ENCODE measurements at places on chromosomes 1 and 21. TPM values are rescaled to one million over a fixed set of nuclear protein-coding genes. Genes with fewer than 3 reads are reported as not detected.

PPFIA4 gene
- total RNA-seq, result 2.7 TPM

DNA sequence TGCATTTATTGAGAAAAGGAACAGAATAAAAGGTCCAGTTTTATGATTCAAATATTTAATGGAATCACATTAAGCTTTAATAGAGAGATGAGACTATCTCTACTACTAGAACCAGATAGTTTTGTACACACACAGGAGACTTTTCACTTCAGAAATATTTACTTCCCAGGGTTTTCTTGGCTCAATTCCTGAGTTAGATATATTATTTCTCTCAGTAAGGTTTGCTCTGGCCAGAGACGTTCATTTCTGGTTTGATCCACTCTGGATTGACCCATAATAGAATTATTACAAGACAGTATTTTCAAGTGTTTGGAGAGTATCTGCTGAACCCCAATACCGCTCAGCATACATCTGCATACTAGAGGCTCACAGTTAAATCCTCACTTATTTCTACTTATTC lies 1.3 kb upstream of the RCOR3 start:
- DNase-seq, result no peak

GRCh38 chr1:88104236-88104635 lies 579.8 kb upstream of the PKN2 start:
- DNase-seq, result no peak

DNA sequence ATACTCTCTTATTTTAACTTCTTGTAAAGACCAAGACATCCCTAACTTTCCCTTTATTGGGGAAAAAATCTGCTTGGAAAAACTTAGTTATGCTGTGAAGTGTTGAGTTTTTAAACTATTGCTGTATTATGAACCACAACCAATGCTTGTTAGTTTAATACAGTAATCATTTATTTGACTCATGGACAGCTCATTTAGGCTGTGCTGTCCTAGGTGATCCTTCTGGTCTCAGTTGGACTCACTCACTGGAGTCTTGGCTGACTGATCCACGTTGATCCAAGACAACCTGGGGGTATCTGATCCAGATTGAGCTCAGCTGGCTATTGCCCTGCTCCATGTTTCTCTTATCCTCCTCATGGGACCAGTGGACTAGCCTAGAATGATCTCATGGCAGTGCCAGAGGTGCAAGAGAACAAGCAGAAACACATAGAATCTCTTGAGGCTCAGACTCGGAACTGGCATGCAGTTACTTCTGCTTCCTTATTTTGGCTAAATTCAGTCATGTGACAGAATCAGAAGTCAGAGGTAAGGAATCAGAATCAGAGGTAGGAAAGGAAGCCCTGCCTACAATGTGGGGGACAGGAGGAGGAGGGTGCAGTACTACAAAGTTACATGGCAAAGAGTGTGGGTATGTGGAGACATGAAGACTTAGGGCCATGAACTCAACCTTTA lies 156.5 kb downstream of the FGGY start:
- no peak for DNase-seq

- no peak for DNase-seq
Observed at GRCh38 chr1:57160594-57160993, 194.8 kb upstream of the C8B start.

EXO1 gene
- 66.3 TPM for total RNA-seq

KLF17 gene
- not detected for total RNA-seq

DNA sequence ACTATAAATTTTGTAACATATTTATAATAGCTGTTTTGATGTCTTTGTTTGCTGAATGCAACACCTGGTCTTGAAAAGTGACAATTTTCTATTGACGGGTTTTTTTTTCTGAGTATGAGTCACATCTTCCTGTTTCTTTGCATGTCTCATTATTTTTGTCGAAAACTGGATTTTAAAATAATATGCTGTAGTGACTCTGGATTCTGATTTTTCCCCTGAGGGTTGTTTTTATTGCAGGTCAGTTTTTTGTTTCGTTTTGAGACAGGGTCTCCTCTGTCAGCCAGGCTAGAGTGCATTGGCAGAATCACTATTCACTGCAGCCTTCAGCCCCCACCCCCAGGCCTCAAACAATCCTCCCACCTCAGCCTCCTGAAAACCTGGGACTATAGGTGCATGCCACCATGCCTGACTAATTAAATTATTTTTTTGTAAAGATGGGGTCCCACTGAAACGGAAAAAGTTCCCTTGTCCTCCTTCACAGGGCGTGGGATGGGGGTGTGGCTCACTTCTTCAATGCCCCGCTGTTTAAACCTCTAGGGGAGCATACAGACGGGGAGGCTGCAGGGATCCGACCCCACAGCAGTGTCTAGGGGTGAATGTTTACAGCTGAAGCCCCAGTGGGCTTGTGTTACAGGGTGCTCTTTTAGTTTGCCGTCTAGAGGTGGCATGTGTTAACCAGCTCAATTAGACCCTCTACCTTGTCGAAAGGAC lies 11.3 kb upstream of the PPIE start:
- DNase-seq, result no peak

KIF17 gene
- total RNA-seq, result 0.74 TPM

DNA sequence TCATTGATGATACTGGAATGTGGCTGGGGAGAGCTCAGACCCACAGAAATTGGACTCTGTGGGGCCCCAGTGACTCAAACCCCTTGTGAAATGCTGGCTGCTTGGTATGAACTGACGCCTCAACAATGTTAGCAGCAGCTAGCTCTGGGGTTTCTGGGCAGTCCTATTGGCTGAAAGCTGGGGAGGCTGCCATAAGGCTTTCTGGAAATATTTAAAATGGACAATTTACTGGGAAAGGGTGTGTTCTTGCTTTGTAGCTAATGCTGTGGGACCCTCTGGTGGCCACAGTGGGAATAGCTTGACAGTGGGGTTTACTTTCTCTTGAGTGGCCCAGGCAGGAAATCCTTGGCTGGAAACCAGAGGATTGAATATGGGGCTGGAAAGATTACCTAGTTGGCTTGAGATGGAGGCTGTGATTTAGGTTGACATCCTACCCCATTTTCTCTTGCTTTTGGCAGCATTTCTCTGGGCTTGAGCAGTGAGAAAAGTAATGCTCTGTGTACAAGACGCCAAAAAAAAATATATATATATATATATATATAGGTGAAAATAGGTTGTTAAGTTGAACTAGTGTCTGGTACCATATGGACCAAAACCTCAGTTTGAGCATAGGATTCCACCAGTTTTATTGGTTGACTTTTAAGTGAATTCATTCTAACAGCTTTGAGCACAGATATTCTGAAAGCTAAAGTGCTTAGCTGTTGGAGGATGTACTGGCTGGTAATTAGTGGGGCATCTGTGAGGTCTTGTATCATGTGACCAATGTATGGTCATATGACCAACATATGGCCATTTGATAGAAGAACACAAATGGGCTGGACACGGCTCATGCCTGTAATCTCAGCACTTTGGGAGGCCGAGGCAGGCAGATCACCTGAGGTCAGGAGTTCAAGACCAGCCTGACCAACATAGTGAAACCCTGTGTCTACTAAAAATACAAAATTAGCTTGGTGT lies 8.2 kb upstream of the S100A10 start:
- peak; percentile 68 for DNase-seq

RASSF5 gene
- 30.0 TPM for total RNA-seq

HES5 gene
- total RNA-seq, result not detected

DNA sequence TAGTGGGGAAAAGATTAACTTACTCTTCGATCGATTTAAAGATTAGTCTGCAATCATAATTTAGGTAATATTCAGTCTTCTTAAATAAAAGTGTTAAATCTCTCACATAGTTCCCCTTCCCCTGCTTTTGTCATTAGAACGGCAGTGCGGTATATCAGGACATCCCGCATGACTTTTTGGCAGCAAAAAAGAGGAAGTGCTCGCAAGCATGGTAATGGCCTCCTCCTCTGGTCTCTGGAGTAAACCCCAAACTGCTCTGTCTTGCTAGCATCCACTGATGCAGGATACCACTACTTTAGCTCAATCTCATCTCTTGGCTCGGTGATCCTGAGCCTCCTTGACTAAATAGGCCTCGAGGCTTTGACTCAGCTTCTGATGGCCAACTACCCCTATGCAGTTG lies 78.7 kb upstream of the VAV3 start:
- peak; percentile 61 for DNase-seq

GRCh38 chr1:206706298-206706791 lies 21.6 kb downstream of the MAPKAPK2 start:
- DNase-seq, result no peak

SMIM1 gene
- total RNA-seq, result 3.9 TPM

PGLYRP4 gene
- total RNA-seq, result not detected

- DNase-seq, result peak; percentile 7
Observed at GRCh38 chr1:119323216-119323982, 45.2 kb upstream of the HAO2 start.

DNA sequence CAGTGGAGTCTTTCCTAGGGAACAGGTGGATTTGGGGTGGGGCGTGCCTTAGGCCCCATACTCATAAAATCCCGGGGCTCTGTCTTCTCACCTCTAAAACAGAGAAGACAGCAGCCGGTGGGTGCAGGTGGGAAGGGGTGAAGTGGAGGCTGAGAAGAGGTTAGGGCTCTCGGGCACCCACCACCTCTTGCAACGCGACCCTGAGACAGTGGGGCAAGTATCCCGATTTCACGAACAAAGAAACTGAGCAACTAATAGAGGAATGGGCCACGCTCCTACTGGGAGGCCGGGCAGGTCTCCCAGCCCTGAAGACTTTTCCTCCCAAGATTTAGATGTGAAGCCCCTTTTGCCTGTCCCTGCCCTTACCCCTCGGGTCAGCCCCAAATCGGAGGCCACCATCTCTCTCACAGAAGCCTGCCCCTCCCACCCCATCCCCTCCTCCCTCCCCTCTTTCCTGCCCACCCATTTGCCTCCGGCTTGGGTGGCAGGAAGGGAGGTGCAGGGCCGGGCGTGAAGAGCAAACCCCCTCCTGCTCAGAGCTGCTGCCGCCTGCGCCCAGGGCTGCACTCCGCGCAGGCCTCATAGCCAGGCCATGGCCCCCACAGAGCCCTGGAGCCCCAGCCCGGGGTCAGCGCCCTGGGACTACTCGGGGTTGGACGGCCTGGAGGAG lies at the start of gene GPR25:
TSS of gene GPR25 (plus strand) at position 536 of the 670 bp plus-strand sequence. CDS start at position 593, 57 bp downstream.
- DNase-seq, result no peak

GRCh38 chr21:46127239-46128105 lies 27.9 kb downstream of the FTCD start:
- DNase-seq, result no peak

DNA sequence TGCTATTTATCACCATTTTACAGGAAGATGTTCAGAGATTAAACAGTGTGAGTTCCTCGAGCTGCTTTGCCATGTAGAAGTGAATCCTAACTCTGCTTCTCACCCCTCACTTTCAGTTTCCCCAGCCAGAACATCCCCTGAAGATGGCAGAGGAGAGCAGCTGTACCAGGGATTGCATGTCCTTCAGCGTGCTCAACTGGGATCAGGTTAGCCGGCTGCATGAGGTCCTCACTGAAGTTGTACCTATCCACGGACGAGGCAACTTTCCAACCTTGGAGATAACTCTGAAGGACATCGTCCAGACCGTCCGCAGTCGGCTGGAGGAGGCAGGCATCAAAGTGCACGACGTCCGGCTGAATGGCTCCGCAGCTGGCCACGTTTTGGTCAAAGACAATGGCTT lies 16.9 kb downstream of the TENT5C start:
- no peak for DNase-seq

GBP6 gene
- total RNA-seq, result not detected

CYYR1 gene
- not detected for total RNA-seq

GRCh38 chr1:62687421-62687902 lies 724 bp downstream of the DOCK7 start:
- DNase-seq, result peak; percentile 55

DNA sequence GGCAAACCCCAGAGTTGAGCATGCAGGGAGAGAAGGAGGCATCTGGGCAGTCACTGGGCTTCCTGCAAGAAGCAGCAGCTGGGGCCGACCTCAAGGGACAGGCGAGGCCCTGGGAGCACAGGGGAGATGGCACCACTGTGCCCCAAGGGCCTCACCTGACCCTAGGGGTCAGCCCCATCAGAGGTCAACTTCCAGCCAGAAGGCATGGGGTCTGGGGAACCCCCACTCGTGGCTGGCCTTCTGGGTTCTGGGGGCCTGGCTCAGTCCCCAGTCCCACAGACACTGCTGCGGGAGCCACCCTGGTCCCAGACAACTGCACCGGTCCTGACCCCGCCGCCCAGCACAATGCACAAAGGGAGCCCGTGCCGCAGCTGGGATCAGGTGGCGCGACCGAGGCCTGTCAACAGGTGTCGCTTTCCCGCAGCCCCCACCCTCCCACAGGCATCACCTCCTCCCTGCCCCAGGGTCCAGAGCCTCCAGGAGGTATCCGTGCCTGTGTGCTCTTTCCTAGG lies 6.2 kb downstream of the WNT9A start:
- DNase-seq, result no peak
